ENCODE measurements at places on chromosomes 2 and 18.

DNA sequence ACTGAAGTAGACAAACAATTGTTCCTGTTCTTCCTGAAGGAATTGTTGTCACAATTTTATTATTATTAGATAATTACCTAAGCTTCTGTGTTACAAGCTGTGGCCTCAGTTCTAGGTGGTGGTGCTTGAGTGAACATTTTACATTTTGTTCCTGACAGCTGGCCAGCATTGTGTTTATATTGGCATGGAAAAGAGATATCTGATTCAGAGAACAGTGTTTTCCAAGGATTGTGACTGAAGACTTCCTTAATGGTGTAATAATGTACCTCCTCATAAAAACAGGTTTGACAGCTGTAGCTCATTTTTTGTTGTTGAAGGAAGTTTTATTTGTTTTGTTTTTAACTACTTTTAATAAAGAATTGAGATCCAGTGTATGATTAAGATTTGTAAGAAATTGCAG lies 95.2 kb downstream of the EPB41L5 start:
- DNase-seq = peak; percentile 51

DNA sequence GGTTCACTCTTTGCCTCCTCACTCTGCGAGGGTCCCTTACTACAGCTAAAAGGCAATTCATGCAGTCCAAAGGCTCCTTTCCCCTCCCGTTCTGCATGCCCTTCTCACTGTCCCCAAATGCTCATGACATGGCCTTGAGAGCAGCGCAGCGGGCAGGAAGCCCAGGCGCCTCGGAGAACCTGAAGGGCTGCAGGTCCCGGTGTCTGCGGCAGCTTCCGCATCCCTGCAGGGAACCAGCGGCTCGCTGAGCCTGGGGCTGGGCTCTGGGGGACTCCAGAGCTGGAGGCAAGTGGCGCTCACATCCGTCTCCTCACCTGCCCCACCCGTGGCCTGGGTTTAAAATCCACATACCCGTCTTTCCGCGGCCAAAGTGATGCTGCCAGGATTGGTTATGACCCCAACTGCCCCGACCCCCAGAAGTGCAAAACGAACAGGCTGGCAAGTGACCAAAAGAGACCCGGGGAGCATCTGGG lies 462 bp upstream of the CIDEA start:
- no peak for DNase-seq

DNA sequence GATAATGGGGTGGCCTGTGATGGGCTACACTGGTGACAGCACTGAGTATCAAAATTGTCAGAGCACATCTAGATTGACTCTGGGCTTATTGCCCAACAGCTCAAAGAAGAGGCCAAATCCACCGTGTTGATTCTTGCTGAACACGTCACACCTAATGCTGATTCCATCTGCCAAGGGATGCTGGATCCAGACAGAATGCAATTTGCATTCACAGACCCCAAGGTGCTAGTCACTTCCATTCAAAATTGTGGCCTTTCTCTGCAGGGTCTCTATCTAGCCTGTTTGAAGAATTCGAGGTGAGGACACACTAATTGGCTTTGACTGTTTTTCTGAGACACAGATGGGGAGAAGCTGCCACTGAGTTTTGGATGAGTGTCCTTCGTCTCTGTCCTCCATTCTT lies 13.5 kb upstream of the GPR39 start:
- no peak for DNase-seq

DNA sequence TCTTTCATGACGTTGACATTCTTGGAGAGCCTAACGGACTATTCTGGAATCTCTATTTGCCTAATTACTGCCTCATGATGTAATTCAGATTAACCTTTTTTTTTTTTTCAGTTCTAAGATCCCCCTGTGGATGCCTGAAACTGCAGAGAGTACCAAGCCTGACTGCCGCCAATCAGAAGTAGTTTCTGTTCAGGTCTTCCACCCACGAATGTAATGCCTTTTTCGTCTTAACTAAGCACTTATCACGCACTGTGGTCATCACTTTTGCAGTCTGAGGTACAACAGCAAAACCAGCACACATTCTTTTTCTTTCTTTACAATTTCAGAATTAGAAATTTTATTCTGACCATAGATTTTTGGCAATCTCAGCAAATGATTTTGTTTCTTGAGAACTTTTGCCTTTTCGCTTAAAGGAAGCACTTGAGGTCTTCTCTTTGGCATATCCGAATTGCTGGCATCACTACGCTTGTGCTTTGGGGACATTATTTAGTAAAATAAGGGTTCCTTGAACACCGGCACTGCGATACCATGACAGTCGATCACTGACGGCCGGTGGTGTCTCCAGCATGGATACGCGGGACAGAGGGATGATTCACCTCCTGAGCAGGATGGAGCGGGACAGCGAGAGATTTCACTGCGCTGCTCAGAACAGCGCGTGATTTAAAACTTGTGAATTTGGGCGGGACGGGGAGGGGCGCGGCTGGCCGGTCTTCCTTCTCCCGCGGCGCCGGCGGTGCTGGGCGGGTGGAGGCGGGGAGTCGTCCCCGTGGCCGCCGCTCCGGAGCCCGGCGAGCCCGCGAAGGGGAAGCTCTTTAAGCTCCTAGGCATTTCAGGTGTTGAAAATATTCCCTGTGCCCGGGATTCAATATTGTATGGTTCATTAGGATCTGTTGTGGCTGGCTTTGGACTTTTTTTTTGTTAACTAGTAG lies 32.0 kb upstream of the GPR55 start:
- DNase-seq = no peak

GRCh38 chr2:126973745-126974144 lies 75.1 kb downstream of the TEX51 start:
- no peak for DNase-seq

- no peak for DNase-seq
These were observed 36.6 kb downstream of the UPP2 start for GRCh38 chr2:158138255-158138654.

DNA sequence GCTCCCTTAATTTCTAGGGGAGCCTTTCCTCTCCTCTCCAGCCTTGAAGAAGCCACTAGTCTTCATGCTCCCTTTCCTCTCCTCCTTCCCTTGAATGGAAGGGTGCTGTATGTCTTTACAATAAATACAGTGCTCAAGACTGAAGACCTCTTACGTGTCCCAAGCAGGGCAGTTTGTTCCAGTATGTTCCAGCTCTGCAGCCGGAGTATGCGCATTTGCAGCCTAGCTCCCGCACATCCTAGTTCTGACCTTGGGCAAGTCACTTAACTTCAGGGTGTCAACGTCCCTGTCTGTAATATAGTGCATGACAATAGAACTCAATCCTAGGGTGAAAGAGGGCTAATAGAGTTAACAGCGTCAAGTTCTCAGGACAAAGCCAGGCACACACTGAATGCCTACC lies 208.0 kb downstream of the HAUS1 start:
- no peak for DNase-seq

DNA sequence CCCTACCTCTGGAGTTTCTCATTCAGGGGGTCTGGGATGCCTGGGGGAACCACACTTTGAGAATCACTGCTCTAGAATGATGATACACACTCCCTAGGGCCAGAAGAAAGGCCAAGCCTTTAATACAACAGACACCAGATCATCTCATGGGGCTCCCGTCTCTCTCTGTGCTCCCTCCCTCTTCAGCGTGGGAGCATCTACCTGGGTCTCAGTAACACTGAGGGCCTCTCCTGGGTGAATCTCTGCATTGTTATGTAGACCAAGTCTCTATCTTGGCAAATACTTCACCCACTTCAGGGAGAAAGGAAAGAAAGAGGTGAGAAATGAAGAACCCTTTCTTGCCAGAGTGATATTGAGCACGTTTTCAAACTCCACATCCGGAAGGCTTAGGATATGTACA lies 146.8 kb upstream of the MSH6 start:
- no peak for DNase-seq
